SK-N-SH (cell line): ENCODE measurements at places on chromosomes 13 and 19.

DNA sequence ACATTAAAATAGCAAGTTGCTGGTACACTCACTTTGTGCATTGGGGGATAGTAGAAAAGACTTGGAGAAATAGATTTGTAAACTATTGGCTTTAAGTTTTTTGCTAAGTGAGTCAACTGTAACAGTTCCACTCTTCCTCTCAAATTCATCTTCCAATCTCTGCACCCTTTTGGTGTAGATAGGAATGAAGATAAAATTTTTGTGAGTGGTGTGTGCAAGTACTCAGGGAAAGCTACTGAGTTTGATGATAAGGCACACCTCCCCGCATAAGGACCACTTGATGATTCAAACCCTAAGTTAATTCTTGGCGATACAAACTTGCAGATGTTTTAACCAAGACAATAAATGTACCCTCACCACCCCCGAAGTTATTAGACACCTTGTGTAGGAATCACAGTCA lies 168.3 kb upstream of the SLITRK1 start:
- DNase-seq, result no peak

GRCh38 chr13:64078025-64078424 lies 2662.4 kb upstream of the PCDH20 start:
- DNase-seq, result peak; percentile 3

GRCh38 chr19:50590191-50590590 lies 22.0 kb upstream of the LRRC4B start:
- DNase-seq, result no peak

- no peak for DNase-seq
These were observed 1.5 kb upstream of the CGB5 start for GRCh38 chr19:49042177-49042576.

DNA sequence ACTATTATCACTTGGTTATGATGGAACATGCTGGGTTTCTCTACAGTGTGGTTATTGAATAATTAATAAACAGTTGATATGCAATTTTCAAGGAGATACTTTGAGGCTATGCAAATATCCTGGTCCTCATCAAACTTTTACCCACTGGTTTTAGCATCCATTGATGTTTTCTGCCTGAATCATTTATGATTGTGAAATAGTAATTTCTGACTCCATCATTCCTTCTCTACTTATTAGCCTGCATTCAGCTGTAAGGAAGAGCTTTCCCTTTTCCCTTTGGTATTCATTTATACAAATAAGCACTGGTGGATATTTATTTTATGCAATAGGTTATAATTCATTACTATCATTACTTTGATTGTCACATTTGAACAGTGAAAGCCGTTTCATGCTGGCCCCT lies 13.9 kb upstream of the DNAJC15 start:
- DNase-seq, result no peak

DNA sequence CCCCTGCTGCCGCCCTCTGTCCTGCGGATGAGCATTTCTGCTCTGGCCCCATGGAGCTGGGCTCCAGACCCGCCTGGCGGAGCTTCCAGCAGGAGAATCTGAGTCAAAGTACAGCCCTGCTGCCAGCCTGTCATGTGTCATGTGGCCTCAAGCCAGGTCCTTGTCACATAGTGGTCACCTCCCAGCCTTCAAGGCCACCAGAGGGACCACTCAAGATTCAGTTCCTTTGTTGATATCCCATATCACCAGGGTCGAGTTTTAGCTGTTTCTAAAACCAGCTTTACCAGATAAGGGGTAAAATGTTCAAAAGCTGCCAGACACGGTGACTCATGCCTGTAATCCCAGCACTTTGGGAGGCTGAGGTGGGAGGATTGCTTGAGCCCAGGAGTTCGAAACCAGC lies 13.4 kb downstream of the THOP1 start:
- DNase-seq, result no peak

DNA sequence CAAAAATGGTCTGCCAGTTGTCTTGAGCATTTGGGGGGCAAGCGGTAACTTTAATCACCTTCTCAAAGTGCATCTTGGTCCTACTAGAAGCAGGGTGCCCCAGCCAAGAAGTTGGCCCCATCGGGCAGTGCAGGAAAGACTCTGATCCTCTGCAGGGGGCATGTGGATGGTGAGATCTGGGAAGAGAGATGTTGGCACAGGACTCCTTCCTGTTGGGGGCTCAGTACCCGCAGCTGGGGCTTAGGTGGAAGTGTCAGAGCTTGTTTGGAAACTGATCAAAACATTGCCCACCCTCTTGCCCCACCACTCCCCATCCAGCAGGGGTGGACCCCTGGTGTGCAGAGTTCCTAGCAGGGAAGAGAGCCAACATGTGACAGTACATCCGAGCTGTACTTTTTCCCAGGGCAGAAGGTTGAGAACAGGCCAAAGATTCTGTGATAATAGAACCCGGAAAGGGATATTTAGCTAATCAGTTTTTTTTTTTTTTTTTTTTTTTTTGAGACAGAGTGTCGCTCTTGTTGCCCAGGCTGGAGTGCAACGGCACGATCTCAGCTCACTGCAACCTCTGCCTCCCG lies 8.8 kb downstream of the RRAS start:
- DNase-seq, result peak; percentile 79

DNA sequence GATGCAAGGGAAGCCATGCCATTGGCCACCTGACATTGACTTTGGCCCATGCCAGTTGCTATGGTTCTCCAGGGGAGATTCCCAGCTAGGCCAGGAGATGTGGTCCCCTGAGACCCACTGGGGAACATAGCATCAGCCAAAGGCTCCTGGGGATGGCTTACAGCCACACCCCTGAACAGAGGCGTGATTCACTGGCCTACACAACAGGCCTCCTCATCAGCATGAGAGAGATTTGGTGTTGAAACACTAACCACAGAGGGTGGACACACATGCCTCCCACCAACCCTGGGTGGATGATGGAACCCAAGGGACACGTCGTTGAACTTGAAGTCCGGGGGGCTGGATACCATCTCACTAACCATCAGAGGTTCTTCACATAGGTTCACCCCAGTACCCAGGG lies 14.4 kb downstream of the IQCN start:
- no peak for DNase-seq
